ENCODE measurements at places on chromosomes 1 and 21.

- no peak for DNase-seq
Observed at GRCh38 chr1:32893198-32894018, 7.1 kb downstream of the HPCA start.

DNA sequence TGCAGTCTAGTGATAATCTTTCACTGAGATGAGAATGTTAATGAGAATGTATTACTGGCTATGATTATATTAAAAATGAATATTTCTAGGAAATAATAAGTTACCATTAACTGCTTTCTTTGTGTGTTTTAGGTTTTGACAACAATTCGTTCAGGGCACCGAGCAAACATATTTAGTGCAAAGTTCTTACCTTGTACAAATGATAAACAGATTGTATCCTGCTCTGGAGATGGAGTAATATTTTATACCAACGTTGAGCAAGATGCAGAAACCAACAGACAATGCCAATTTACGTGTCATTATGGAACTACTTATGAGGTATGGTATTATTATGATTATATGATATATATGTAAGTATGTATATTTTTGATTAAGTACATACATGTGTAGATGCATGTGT, 37.8 kb upstream of the MPC2 start:
- DNase-seq, result no peak

- DNase-seq, result no peak
Observed at GRCh38 chr1:202282025-202282371, 59.7 kb downstream of the UBE2T start.

- DNase-seq, result no peak
Observed at GRCh38 chr1:55735106-55735505, 519.9 kb upstream of the USP24 start.

Measured in Right ventricle myocardium superior (tissue), 1 donor.